Mammary epithelial cell (primary cell): ENCODE measurements at places on chromosomes 12 and 14. TPM values are rescaled to one million over a fixed set of nuclear protein-coding genes. Genes with fewer than 3 reads are reported as not detected.
A peak's percentile ranks its signal among the peaks of the same experiment; 100 is the strongest.

GRCh38 chr12:124390442-124391097 lies 95.7 kb downstream of the RFLNA start:
- no peak for DNase-seq

DNA sequence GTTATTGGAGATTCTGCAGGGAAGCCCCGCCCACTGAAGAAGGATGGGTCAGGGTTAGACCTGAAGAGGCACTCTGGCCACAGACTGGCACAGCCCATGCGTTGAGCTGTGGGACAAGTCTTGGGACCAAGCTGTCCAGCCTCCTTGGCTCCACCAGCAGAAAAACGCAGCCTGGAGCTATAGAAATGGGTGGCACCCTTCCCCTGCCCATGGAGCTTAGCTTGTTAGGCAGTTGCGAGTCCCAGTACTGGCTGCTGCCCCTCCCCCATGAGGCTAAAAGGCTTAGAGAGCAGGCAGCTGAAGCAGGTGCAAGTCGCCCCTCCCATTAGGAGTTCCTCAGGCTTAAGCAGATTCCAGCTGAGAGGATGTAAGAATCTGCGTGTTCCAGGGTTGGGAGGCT lies 1124.0 kb upstream of the TMEM132C start:
- DNase-seq: no peak

GRCh38 chr12:125786143-125786542 lies 720.9 kb downstream of the AACS start:
- no peak for DNase-seq

DNA sequence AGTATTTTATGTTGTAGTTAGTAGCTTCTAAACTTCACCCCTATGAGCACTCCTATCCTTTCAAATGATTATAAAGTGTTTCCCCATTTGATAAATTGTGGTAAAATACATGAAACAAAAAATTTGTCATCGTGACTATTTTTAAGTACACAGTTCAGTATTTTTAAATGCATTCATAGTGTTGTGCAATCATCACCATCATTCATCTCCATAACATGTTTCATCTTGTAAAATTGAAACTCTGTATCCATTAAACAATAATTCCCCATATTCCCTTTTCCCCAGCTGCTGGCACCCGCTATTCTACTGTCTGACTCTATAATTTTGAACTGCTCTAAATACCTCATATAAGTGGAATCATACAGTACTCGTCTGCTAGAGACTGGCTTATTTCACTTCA lies 52.5 kb downstream of the ATP23 start:
- DNase-seq: peak; percentile 77

The CCNK gene
- polyA plus RNA-seq: 7.0 TPM

DNA sequence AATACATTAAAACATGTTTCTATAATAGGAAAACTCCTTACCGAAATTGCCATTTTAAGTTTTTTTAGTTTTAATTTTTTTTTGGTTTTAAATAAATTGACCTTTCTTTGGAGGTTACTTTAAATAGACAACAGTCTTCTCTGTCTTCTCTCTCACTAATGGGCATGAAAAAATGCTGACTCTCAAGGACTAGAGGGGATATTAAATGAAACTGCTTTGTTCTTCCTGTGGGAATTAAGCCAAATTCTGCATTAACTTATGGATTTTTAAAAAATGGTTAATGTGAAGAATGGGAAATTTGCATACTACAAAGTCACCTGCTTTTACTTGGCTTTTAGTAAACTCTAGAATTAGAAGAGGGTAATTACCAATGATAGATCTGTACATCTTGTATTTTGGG lies 378.9 kb downstream of the TMTC2 start:
- no peak for DNase-seq

DNA sequence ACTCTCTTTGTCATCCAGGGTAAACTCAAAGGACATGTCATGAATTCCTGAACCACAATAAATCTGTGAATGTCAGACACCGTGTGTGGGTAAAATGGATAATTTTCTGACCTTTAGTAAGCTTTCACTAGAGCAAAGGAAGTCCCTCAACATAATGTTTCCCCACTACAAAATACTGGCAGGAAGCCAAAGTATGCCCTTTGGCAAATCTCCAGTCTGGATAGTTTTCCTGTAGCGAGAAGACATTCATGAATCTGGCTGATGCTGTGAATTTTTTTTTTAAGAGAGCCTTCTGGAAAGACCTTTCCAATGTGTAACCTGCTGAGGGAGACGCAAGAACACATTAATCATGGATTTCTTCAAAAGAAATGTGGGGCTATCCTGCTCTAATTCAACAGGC lies 389.6 kb upstream of the DDHD1 start:
- DNase-seq: peak; percentile 5

DNA sequence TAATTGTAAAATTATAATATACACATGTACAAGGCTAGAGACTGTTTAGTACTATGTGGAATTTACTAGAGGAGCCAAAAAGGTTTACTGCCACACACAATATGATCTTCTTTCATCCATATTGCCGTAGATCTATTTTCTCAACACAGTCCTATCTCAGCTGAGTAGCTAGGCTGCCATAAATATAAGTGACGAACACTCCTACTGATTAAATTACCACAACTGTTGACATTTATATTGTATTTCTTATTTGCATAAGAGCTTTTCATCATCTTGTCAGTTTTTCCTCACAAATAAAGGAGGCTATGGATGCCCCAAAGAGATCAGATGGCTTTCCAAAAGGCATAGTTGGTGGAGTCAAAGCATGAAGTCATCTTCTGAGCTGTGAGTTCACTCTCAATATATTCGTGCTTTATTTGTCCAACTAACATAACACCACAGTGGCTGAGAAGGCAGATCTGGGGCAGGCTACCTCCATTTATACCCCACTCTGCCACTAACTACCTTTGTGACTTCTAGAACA lies 78.6 kb downstream of the CCDC59 start:
- DNase-seq: no peak

DNA sequence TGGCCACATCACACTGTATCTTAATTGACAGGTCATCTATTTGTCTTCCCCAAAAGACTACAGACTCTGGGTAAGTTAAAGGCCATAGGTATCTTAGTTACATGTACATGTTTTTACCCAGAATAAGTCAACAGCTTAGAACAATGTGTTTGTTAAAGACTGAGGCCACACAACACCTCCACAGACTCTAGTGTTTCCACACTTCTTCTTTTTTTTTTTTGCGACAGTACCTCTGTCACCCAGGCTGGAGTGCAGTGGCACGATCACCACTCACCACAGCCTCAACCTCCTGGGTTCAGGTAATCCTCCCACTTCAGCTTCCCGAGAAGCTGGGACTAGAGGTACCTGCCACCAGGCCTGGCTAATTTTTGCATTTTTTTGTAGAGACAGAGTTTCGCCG lies 1.3 kb downstream of the GPN3 start:
- DNase-seq: no peak

DNA sequence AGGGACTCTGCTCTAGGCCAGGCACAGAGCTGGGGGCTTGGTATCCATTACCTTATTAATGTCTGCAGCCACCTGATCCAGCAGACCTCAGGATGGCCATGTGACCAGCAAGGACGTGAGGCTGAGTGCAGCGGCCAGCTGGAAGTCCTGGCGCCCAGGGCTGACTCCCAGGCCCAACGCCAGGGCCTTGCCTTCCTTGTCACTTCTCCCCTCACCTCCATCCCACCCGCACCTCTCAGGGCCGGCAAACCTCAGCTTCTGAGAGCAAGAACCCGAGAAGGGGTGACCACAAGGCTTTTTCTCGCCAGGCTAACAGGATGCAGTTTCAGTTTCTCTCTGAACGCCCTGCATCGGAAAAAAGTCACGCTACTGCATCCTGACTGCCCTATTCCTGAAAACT lies 15.4 kb downstream of the RAB35 start:
- no peak for DNase-seq
